ENCODE measurements at places on chromosomes 7 and 10. TPM values are rescaled to one million over a fixed set of nuclear protein-coding genes. Genes with fewer than 3 reads are reported as not detected.
A peak's percentile ranks its signal among the peaks of the same experiment; 100 is the strongest.

Gene DLX5
- total RNA-seq, result not detected

DNA sequence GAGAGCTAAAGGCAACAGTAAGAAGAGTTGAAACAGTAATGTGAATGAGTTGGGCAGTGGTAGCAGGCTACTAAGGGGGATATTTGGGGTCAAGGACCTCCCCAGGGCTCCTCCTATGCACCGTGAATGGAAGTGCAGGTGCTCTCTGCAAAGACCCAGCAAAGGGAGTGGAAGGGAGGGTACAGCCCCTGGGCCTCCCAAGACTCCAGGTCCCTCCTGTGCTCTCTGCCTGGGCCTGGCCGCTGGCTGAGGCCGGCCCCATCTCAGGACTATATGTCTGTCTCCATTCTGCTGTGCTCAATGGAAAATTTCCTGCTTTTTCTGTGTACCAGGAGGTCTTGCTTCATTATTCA, 372.1 kb upstream of the MKI67 start:
- no peak for DNase-seq
- H3K4me1 ChIP-seq, result peaks cover 21% of the 10 kb centered on the region
- no peaks in the 10 kb centered on the region for H3K27me3 ChIP-seq
- H3K27ac ChIP-seq, result no peak overlapping the region
- no peaks in the 10 kb centered on the region for H3K36me3 ChIP-seq

GRCh38 chr10:79074732-79075131, 6.0 kb downstream of the ZMIZ1 start:
- H3K36me3 ChIP-seq, result no peaks in the 10 kb centered on the region
- DNase-seq, result no peak
- H3K27ac ChIP-seq, result no peak overlapping the region
- no peak overlapping the region for H3K4me3 ChIP-seq

DNA sequence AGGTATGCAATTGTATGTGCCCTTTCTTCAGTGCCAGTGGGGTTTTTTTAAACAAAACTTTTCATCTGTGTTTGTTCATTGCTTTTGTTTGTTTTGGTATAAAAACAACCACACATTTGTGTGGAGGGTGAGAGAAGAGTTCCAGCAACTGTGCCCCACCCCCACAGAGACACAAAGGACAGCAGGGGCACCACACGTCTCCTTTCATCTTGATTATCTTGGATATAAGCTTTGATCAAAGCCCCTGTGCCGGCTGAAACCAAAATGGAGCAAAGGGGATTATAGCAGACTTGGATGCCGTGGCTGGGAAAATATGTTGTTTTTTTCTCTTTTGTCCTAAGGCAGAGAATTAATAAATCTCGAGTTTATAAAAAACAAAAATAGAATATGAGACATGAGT, 111.8 kb upstream of the RSU1 start:
- H3K4me3 ChIP-seq, result no peak overlapping the region
- peaks cover 2% of the 10 kb centered on the region for H3K27me3 ChIP-seq
- H3K4me1 ChIP-seq, result peaks cover 18% of the 10 kb centered on the region
- H3K27ac ChIP-seq, result no peak overlapping the region
- DNase-seq, result no peak

DNA sequence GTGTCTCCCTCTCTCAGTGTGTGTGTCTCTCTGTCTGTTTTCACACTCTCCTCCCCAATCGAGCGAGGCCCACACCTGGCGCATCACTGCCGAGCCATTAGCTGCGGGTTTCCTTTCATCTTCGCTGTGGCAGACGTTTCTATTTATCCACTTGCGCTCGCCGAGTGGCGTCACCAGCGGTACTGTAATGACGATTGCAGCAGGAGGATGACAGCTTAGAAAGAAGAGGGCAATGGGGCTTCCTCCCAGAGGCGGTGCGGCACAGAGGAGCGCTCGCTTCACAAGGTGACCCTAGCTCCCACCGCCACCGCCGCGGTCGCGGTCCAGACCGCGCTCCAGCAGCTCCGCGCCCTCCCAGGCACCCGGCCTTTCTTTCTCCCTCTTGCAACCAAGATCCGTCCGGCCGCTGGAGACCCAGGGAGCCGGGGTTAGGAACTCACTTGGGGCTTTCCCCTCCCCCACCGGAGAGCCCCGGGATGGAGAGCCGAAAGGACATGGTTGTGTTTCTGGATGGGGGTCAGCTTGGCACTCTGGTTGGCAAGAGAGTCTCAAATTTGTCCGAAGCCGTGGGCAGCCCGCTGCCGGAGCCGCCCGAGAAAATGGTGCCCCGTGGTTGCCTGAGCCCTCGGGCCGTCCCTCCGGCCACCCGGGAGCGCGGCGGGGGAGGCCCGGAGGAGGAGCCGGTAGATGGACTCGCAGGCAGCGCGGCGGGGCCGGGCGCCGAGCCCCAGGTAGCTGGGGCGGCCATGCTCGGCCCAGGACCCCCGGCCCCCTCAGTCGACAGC, at the start of gene EVX1:
TSS of gene EVX1 (plus strand) at position 248 of the 785 bp plus-strand sequence. CDS start at position 477, 229 bp downstream.
- peak within 1 kb of the TSS; percentile 71 for H3K4me3 ChIP-seq
- peaks cover 57% of the 10 kb centered on the region for H3K4me1 ChIP-seq
- no peak for DNase-seq
- peaks cover 100% of the 10 kb centered on the region for H3K27me3 ChIP-seq

DNA sequence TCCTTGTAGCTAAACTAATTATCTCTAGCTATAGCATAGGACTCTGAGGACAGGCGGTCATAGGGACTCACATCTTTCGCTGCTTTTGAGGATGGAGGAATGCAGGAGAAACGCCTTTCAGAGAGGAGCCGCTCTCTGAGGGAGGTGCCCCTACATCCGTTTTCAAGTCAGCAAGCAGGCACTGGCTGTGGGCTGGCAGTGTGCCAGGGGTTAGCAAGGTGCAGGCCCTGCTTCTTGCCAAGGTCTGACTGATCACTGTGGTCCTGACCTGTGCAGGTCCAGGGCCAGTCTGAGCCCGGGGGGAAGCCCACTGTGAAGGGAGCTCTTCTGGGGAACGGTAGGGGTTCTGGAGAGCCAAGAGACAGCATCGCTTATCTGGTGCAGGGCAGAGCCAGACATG, 89.4 kb downstream of the SH3PXD2A start:
- no peaks in the 10 kb centered on the region for H3K36me3 ChIP-seq
- no peak for DNase-seq
- H3K27me3 ChIP-seq, result no peaks in the 10 kb centered on the region
- no peak overlapping the region for H3K4me3 ChIP-seq
- H3K4me1 ChIP-seq, result peaks cover 47% of the 10 kb centered on the region
- no peak overlapping the region for H3K27ac ChIP-seq

DNA sequence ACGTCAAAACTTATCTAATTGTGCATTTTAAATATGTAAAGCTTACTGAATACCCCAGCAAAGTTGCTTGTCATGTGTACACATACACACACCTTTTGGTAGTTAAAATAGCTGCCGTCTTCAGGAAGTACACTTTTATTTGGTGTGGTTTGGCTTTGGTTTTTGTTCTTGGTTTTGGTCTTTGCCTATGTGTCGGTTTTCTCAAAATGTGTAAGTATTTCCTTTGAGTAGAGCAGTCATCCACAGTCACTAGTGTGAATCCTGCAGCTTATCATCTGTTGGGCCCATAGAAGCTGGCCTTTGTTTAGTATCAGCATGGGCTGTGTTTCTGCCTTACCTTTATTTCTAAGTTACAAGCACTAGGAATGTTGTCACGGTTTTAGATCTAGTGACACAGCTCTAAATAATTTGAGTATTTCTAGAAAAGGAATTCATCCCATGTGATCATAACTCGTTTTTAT, 35.3 kb downstream of the NET1 start:
- peak overlapping the region; percentile 82 for H3K4me3 ChIP-seq
- peaks cover 36% of the 10 kb centered on the region for H3K4me1 ChIP-seq
- peaks cover 12% of the 10 kb centered on the region for H3K36me3 ChIP-seq
- no peaks in the 10 kb centered on the region for H3K27me3 ChIP-seq
- no peak for DNase-seq

DNA sequence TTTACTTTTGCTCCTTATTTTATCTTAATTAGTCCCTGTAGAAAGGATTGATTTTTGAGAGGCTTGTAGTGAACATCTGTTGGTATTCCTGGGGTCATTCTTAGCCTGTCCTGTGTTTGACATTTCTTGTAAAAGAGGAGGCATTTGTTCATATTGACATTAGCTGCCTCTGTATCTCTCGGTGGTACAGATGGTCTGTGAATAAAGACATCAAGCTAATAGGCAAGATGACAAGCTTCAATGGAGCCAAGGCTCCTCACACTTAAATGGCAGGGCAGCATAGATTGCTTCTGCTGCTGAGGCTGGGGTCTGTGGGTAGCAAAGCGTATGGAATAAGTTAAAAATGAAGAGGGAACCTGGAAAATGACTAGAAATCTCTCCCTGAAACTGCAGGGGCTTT, 687.6 kb downstream of the LRMDA start:
- no peak overlapping the region for H3K27ac ChIP-seq
- DNase-seq, result no peak
- no peaks in the 10 kb centered on the region for H3K36me3 ChIP-seq
- H3K27me3 ChIP-seq, result no peaks in the 10 kb centered on the region
- no peak overlapping the region for H3K4me3 ChIP-seq
- H3K4me1 ChIP-seq, result peaks cover 15% of the 10 kb centered on the region

- no peak overlapping the region for H3K27ac ChIP-seq
- DNase-seq, result no peak
- no peak overlapping the region for H3K4me3 ChIP-seq
- H3K4me1 ChIP-seq, result peaks cover 16% of the 10 kb centered on the region
Measured at GRCh38 chr7:25885057-25885576, 266.9 kb upstream of the NFE2L3 start.

- H3K4me3 ChIP-seq, result no peak overlapping the region
- peaks cover 7% of the 10 kb centered on the region for H3K27me3 ChIP-seq
- H3K27ac ChIP-seq, result no peak overlapping the region
- peaks cover 18% of the 10 kb centered on the region for H3K4me1 ChIP-seq
- no peak for DNase-seq
- H3K36me3 ChIP-seq, result no peaks in the 10 kb centered on the region
Measured at GRCh38 chr10:124164264-124164663, 70.9 kb upstream of the CHST15 start.

GRCh38 chr10:123624086-123624485, 42.1 kb upstream of the GPR26 start:
- no peaks in the 10 kb centered on the region for H3K27me3 ChIP-seq
- H3K27ac ChIP-seq, result no peak overlapping the region
- no peak for DNase-seq
- no peak overlapping the region for H3K4me3 ChIP-seq
- H3K4me1 ChIP-seq, result no peaks in the 10 kb centered on the region
- no peaks in the 10 kb centered on the region for H3K36me3 ChIP-seq

Gene TRIM50
- total RNA-seq, result 0.16 TPM

DNA sequence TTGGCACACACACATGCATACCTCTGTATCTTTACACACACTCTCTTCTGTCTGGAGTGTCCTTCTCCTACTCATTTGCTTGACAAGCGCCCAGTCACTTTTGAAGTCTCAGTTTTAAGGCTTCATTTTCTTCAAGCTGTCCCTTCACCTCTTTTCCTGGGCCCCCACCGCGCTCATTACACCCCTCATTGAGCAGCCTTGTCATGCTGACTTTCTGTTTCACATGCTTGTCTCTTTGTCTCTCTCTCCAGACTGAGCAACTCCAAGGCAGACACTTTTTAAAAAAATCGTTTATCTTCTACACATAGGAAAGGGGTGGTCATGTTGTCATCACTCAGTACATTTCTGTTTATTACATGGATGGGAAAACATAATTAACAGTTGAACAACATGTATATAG, 225.2 kb upstream of the FZD1 start:
- H3K27me3 ChIP-seq, result no peaks in the 10 kb centered on the region
- H3K27ac ChIP-seq, result no peak overlapping the region
- H3K4me1 ChIP-seq, result peaks cover 57% of the 10 kb centered on the region
- no peak for DNase-seq
- no peaks in the 10 kb centered on the region for H3K36me3 ChIP-seq

Gene CPA4
- not detected for total RNA-seq

DNA sequence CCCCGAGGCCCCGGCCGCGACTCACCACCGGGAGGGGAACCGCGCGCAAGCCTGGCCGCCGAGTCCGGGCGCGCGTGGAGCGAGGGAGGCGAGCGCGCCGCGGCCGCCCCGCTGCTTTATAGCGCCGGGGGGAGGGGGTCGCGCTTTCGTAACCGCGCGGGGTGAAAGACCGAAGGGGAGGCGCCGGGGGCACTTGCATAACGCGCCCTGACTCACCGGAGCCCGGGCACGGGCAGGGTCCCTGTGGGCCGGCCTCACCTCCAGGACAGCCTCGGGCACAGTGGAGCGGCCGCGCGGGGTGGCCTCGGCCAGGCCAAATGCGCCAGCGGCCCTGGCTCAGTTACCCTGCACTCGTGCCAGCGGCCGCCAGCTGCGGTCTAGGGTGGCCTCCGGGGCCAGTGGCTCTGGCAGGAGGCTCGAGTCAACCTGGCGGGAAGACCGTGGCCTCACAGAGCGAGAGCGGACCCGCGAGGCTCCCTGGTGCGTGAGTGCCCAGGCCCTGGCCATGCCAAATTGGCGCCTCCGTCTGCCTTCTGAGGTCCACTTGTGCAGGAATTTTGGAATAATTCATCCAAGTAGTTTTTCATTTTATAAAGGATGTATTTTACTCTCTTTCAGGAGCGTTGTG, at the start of gene RBP4:
TSS of gene RBP4 (minus strand) at position 90 of the 628 bp plus-strand sequence. CDS start 207 bp downstream, outside the sequence.
- DNase-seq, result peak; percentile 24
- no peaks in the 10 kb centered on the region for H3K36me3 ChIP-seq
- H3K4me1 ChIP-seq, result peaks cover 9% of the 10 kb centered on the region

- H3K4me1 ChIP-seq, result peaks cover 13% of the 10 kb centered on the region
- no peak overlapping the region for H3K27ac ChIP-seq
- H3K27me3 ChIP-seq, result peaks cover 27% of the 10 kb centered on the region
- H3K4me3 ChIP-seq, result peak overlapping the region; percentile 78
- H3K36me3 ChIP-seq, result no peaks in the 10 kb centered on the region
Measured at GRCh38 chr7:149838992-149839408, 825 bp downstream of the ZNF862 start.

DNA sequence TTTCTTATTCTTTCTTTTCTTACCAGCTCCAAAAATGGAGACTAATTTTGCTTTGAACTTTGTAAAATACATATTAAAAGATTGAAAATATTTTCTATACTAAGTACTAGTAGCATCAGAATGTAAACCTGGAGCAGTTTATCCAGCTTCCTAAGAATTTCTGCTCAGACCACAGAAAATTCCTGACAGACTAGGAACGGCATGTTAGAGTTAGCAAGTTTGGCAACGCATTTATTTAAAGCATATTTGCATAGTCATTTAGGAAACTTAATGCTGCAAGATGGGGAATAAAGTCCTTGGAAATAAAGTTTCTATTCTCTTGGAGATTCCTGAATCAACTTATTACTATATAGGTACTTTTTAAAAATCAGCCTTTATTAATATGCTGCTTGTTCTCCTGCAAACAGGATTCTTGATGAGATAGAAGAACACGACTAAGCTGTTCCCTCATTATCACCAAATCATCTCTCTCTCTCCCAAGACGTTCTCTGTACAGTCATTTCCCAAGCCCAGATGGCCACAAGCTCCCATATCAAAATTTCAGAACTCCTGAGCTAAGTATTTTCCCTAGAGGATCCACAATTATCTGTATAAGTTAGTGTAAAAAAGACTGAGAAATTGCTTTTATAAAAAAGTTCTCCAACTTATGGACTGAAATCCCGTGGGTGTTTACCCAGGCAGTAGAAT, 305.8 kb upstream of the NEBL start:
- H3K4me3 ChIP-seq, result no peak overlapping the region
- H3K36me3 ChIP-seq, result peaks cover 14% of the 10 kb centered on the region
- H3K4me1 ChIP-seq, result peaks cover 5% of the 10 kb centered on the region
- DNase-seq, result no peak
